ENCODE measurements at places on chromosomes 5 and 9. TPM values are rescaled to one million over a fixed set of nuclear protein-coding genes. Genes with fewer than 3 reads are reported as not detected.

SLC30A5 gene
- 54.9 TPM for total RNA-seq

- no peak for DNase-seq
Measured at GRCh38 chr9:107953556-107954125, 464.1 kb upstream of the KLF4 start.

DNA sequence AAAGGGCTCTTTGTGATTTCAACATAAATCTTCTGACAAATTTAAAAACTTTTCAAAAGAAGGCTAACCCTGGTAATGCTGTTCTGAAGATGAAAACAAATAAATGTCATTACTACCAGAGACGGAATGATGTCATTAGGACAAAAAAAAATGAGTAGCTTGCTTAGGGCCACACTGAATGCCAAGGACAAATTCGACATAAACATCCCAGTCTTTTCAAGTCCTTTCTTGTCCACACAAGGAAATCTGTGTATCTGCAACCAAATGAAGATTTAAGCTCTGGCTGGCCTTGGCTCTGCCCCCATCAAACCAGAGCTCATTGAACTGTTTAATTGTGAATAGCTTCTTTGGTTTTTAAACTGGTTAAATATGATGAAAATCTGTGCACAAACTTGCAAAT lies 592.7 kb downstream of the TLE1 start:
- DNase-seq: no peak

- DNase-seq: no peak
Measured at GRCh38 chr5:109038209-109038840, 290.6 kb downstream of the FER start.

GRCh38 chr9:88537761-88538091 lies 2.7 kb downstream of the NXNL2 start:
- DNase-seq: no peak

Measured in activated T-cell treated with anti-CD3 and anti-CD28 coated beads, Interleukin-2, amount 50 U/mL, for 4 hours (primary cell).